ENCODE measurements at places on chromosomes 13 and 19.

- DNase-seq, result no peak
- H3K4me1 ChIP-seq, result no peaks in the 10 kb centered on the region
- H3K27me3 ChIP-seq, result no peaks in the 10 kb centered on the region
- H3K36me3 ChIP-seq, result no peaks in the 10 kb centered on the region
- no peak overlapping the region for H3K4me3 ChIP-seq
- no peak overlapping the region for H3K27ac ChIP-seq
Measured at GRCh38 chr13:86474971-86475370, 675.8 kb upstream of the SLITRK6 start.

DNA sequence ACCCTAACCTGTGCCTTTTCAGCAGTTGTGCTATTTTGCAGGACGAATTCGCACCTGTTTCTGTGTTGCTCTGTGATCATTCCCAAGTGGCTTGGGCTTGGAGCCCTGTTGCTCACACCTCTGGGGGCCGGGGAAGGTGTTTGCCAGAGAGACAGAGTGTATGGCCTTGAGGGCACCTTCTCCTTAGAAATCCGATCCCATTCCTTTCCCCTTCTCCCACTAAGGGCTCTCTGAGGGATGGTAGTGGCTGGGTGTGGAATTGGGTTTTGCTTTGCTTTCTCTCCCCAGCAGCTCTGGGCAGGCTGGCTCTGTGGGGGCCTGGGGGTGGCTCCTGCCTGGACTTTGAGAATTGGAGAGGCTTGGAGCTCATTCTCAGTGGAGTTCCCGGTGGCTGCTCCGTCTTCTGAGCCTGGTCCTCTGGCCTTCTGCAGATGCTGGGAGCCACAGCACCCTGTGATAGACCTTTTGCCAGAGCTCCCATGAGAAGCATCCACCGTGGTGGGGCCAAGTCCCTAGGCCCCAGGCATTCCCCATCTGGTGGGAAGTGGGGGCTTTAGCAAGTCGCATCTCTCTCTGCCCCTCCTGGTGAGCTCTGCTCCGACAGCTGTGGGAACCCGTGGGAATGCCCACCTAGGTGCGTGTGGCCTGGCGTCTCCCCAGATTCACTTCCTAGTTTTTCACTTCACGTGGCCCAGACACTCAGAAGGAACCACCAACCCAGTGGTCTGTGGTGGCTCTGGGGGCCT, 26.1 kb downstream of the ATP11A start:
- H3K36me3 ChIP-seq, result peaks cover 5% of the 10 kb centered on the region
- DNase-seq, result no peak
- no peaks in the 10 kb centered on the region for H3K27me3 ChIP-seq
- no peak overlapping the region for H3K4me3 ChIP-seq

DNA sequence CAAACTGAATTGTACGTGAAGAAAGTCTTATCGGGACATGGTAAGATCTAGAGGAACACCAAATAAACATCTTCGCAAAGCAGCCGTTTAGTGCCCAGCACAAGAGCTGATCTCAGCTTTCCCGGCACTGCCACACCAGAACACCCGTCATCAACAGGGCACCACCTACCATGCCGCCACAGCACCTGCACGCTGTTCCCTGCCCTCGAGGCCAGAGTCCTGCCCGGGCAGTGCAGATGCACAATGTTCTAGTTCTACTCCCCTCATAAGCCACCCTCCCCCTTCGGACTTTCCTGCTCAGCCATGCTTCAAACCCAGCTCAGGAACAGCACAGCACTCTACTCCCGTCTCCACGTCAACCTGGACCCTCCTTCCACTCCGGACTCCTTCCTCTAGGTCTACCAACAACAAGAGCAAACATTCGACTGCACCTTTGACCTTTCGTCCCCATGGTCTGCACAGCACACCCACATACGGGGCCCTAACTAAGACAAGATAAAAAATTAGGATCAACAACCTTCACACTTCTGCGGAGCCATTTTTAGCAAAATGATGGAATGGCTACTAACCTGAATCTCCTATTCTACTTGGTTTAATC, 25.1 kb downstream of the TUBGCP3 start:
- H3K4me3 ChIP-seq, result no peak overlapping the region
- no peaks in the 10 kb centered on the region for H3K27me3 ChIP-seq
- no peak overlapping the region for H3K27ac ChIP-seq
- H3K36me3 ChIP-seq, result peaks cover 93% of the 10 kb centered on the region
- no peaks in the 10 kb centered on the region for H3K4me1 ChIP-seq

GRCh38 chr13:106756446-106756845, 188.5 kb upstream of the ARGLU1 start:
- no peaks in the 10 kb centered on the region for H3K27me3 ChIP-seq
- DNase-seq, result peak; percentile 55
- no peaks in the 10 kb centered on the region for H3K36me3 ChIP-seq
- H3K27ac ChIP-seq, result peak overlapping the region; percentile 79
- H3K4me3 ChIP-seq, result no peak overlapping the region
- peaks cover 44% of the 10 kb centered on the region for H3K4me1 ChIP-seq

DNA sequence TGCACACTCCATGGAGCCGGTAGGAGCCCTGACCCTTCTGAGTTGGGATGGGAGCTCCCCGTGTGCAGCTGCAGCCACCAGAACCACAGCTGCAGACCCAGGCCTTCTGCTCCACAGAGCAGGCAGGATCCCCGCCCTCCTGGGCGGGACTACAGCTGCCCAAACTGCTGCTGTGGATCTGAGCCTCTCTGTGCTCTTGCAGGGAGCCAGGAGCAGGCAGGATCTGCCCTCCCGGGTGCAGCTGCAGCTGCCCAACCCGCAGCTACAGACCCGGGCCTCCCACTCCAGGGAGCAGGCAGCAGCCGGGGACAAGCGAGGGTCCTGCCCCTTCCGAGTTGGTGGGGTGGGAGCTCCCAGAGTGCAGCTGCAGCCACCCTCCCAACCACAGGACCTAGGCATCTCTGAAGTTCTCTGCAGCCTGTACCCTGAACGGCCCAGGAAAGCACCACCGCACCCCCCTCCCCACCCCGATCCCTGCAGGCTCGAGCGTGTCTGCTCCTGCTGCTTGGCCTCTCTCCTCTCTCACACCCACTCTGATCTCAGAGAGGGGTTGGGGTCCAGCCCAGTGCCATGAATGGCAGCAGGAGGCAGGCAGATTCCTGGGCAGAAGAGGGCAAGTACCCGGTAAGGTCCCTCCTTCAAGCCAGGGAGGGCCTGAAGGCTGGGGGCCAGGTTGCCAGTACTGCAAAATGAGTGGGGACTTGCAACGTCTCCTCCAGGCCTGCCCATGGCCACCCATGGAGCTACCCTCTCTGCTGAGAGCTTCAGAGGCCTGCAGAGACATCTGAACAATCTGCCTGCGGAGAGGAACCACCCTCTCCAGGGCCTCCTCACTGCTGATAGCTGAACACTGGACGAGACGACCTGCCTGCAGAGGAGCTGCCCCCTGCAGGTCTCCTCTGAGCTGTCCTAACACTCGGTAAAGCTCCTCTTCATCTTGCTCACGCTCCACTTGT, 16.4 kb upstream of the EMP3 start:
- H3K27me3 ChIP-seq, result no peaks in the 10 kb centered on the region
- H3K27ac ChIP-seq, result no peak overlapping the region
- peaks cover 2% of the 10 kb centered on the region for H3K4me1 ChIP-seq
- H3K36me3 ChIP-seq, result no peaks in the 10 kb centered on the region
- no peak overlapping the region for H3K4me3 ChIP-seq
- DNase-seq, result no peak

GRCh38 chr13:70708775-70709174, 600.5 kb upstream of the KLHL1 start:
- H3K36me3 ChIP-seq, result no peaks in the 10 kb centered on the region
- no peak overlapping the region for H3K4me3 ChIP-seq
- DNase-seq, result no peak
- H3K4me1 ChIP-seq, result no peaks in the 10 kb centered on the region

GRCh38 chr19:8615024-8615423, 4.5 kb upstream of the ADAMTS10 start:
- no peaks in the 10 kb centered on the region for H3K36me3 ChIP-seq
- peaks cover 2% of the 10 kb centered on the region for H3K4me1 ChIP-seq
- no peaks in the 10 kb centered on the region for H3K27me3 ChIP-seq
- H3K27ac ChIP-seq, result no peak overlapping the region
- H3K4me3 ChIP-seq, result no peak overlapping the region
- no peak for DNase-seq

DNA sequence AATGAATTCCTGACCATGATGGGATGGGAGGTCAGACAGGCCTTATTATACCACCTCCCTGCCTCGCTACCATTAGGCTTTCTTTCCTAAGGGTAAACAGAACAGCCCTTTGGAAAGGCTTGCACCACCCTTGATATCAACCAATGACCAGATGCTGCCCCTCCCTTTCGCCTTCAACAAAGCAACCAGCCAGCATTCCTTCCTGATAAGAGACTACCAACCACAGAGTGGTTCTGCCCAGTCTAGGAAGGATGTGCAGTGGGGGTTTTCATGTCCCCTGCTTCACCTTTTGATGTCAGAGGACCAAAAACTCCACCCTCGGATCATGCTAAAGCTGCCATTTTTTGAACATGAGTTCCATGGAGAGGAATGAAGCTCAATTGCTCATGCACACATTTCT, 21.7 kb downstream of the TEX30 start:
- H3K4me1 ChIP-seq, result peaks cover under 1% of the 10 kb centered on the region
- no peak overlapping the region for H3K27ac ChIP-seq
- no peak overlapping the region for H3K4me3 ChIP-seq

- H3K4me3 ChIP-seq, result no peak overlapping the region
- H3K27ac ChIP-seq, result no peak overlapping the region
- H3K4me1 ChIP-seq, result peaks cover 2% of the 10 kb centered on the region
- no peak for DNase-seq
Measured at GRCh38 chr19:34555447-34555846, 73.9 kb downstream of the WTIP start.

DNA sequence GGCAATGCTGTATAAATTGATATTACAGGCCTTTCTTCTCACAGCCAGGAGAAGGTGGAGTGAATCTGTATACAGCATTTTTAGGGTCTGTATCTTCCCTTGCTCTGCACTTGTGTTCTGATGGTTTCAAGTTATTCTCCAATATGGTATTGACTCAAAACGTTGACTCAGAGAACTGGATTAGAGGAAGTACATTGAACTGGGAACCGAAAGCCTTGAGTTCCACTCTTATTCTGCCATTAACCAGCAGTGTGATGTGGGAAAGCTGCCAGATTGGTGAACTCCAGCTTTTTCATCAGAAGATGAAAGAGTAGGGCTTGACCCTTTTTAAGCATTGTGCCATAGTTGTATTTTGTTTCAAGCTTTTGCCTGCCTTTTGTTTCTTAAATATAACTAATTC, 167.7 kb downstream of the SPRY2 start:
- no peak overlapping the region for H3K27ac ChIP-seq
- H3K4me1 ChIP-seq, result peaks cover 3% of the 10 kb centered on the region
- no peak overlapping the region for H3K4me3 ChIP-seq
- no peaks in the 10 kb centered on the region for H3K36me3 ChIP-seq
- no peaks in the 10 kb centered on the region for H3K27me3 ChIP-seq
